GM23248 (cell line): ENCODE measurements at places on chromosomes 1 and 21. TPM values are rescaled to one million over a fixed set of nuclear protein-coding genes. Genes with fewer than 3 reads are reported as not detected.

Gene HSD3B1
- total RNA-seq, result not detected in 2 replicates

Gene APCS
- not detected in 2 replicates for total RNA-seq

Gene C2CD4D
- 0.13 TPM in 1 of 2 replicates, not detected in the other for total RNA-seq

Gene ELK4
- 15.2 and 16.4 TPM in 2 replicates for total RNA-seq

DNA sequence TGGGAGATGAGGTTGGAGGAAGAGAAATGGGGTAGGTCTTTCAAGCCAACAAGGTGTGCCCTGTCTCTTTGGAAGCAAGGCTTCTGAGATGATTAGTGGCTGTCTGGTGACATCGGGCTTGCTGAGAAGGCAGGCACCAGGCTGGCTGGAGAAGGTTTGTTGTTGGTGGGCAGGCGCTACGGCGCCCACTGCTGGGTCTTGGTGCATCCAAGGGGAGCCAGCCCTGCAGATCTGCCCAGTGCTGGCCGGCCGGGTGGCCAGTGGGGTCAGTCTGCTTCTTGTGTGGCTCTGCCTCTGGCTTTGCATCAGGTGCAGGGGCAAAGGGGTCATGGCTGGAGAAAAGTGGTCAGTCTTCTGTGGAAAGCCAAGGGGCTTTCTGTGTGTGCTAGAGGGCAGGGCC is 126.2 kb downstream of the TLR5 start:
- H3K27ac ChIP-seq, result no peak overlapping the region
- DNase-seq, result no peak
- no peaks in the 10 kb centered on the region for H3K4me1 ChIP-seq

- no peak overlapping the region for H3K27ac ChIP-seq
- H3K27me3 ChIP-seq, result no peaks in the 10 kb centered on the region
- H3K4me1 ChIP-seq, result no peaks in the 10 kb centered on the region; the same call in 1 of the 2 replicates
- DNase-seq, result peak; percentile 53
- no peak overlapping the region for H3K4me3 ChIP-seq
These were observed 28.5 kb downstream of the WNT4 start for GRCh38 chr1:22114083-22115012.

Gene FAM131C
- 0.51 and 0.97 TPM in 2 replicates for total RNA-seq

Gene KCNA3
- total RNA-seq, result not detected in 2 replicates

- no peak for DNase-seq
- no peak overlapping the region for H3K4me3 ChIP-seq
- H3K27ac ChIP-seq, result no peak overlapping the region
- no peaks in the 10 kb centered on the region for H3K27me3 ChIP-seq
These were observed 11.7 kb downstream of the GPR161 start for GRCh38 chr1:168125051-168125450.

Gene RIPK4
- total RNA-seq, result 0.54 and 1.0 TPM in 2 replicates

Gene TCEA3
- 9.2 and 16.3 TPM in 2 replicates for total RNA-seq

GRCh38 chr1:25796811-25797458 is 3.1 kb upstream of the SELENON start:
- peaks cover 6% of the 10 kb centered on the region; the same call in 1 of the 2 replicates for H3K4me1 ChIP-seq
- no peaks in the 10 kb centered on the region for H3K36me3 ChIP-seq
- no peaks in the 10 kb centered on the region for H3K27me3 ChIP-seq
- H3K4me3 ChIP-seq, result no peak overlapping the region
- H3K27ac ChIP-seq, result no peak overlapping the region
- DNase-seq, result peak; percentile 81

DNA sequence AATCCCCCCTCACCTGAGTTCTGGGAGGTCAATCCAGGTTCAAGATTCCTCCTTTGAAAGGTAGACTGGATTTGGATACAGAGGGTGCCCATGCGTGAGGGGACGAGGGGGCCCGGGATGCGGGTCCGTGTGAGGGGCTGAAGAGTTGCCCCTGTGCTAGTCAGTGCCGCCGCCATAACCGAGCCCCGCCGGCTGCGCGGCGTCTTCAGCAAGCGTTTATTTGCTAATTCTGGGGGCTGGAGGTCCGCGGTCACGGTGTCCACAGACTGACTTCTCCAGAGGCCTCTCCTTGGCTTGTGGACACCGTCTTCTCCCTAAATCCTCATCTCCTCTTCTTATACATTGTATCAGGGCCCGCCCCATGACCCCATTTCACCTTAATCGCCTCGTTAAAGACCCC is 20.9 kb upstream of the SAMD11 start:
- 0 out of 2 replicates have a peak, but pooled peaks cover 7% of the 10 kb centered on the region for H3K27me3 ChIP-seq
- no peak overlapping the region for H3K4me3 ChIP-seq
- peaks cover 17% of the 10 kb centered on the region for H3K4me1 ChIP-seq
- DNase-seq, result no peak
- H3K27ac ChIP-seq, result no peak overlapping the region

GRCh38 chr1:66489151-66489550 is 44.8 kb upstream of the SGIP1 start:
- peaks cover 64% of the 10 kb centered on the region for H3K4me1 ChIP-seq
- peak overlapping the region; percentile 75 for H3K27ac ChIP-seq
- DNase-seq, result peak; percentile 88
- peak overlapping the region; percentile 38 for H3K4me3 ChIP-seq

Gene TSSK3
- 0.22 TPM in 1 of 2 replicates, not detected in the other for total RNA-seq

Gene DUSP23
- total RNA-seq, result 32.6 and 33.8 TPM in 2 replicates

GRCh38 chr1:162889989-162890388 is 29.0 kb upstream of the CCDC190 start:
- no peaks in the 10 kb centered on the region for H3K27me3 ChIP-seq
- DNase-seq, result no peak
- H3K4me1 ChIP-seq, result peaks cover 13% of the 10 kb centered on the region
- no peak overlapping the region for H3K4me3 ChIP-seq

GRCh38 chr21:20013851-20014250 is 984.4 kb upstream of the NCAM2 start:
- H3K27ac ChIP-seq, result no peak overlapping the region
- H3K27me3 ChIP-seq, result no peaks in the 10 kb centered on the region
- H3K36me3 ChIP-seq, result no peaks in the 10 kb centered on the region
- DNase-seq, result no peak
- H3K4me1 ChIP-seq, result no peaks in the 10 kb centered on the region

DNA sequence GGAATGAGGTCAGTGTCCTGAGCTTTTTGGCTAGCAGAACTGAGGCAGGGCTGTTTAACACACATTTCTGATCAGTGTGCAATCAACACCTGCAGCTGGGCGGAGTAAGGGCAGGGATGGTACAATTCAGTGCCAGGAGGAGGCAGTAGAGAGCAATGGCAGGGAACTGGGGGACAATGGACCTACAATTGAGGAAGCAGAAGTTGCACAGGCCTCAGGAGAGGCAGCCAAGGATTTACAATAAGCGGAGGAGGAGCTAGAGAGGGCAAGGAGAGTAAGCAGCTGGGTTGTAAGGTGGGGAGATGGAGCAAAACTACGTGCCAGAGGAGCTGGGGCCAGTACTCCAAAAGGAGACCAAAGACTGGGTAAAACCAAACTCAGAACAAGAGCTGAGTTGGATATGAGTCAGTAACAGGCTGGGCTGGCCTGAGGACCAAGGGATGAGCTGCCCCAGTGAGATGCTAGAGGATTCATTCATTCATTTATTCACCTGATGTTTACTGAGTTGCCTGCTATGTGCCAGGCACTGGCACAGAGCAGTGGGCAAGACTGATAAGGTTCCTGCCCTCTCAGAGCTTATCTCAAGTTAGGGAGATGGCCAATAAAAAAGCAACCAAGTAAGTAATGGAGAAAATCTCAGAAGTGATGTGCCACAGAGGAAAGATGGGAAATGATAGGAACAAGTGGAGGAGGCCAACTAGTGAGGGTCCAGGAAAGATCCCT is 10.4 kb upstream of the GALE start:
- peaks cover 9% of the 10 kb centered on the region; the same call in 1 of the 2 replicates for H3K36me3 ChIP-seq
- no peak overlapping the region for H3K27ac ChIP-seq
- no peaks in the 10 kb centered on the region for H3K4me1 ChIP-seq
- no peaks in the 10 kb centered on the region for H3K27me3 ChIP-seq
- no peak overlapping the region for H3K4me3 ChIP-seq

Gene CD1B
- total RNA-seq, result not detected in 2 replicates

DNA sequence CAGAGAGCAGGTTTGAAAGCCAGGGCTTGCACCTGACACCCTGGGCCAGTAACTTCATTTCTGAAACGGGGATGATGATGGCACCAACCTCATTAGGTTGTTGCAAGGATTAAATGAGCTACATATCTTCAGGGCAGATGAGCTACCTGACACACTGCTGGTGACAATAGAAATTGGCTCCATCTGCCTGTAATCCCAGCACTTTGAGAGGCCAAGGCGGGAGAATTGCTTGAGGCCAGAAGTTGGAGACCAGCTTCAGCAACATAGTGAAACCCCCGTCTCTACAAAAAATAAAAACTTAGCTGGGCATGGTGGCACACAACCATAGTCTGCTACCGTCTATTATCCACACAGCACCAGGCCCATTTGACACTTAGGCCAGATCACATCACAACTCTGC is 6.3 kb upstream of the TTC39A start:
- no peak overlapping the region for H3K4me3 ChIP-seq
- no peak overlapping the region for H3K27ac ChIP-seq
- H3K27me3 ChIP-seq, result no peaks in the 10 kb centered on the region
- no peaks in the 10 kb centered on the region for H3K36me3 ChIP-seq
- H3K4me1 ChIP-seq, result no peaks in the 10 kb centered on the region

- H3K27me3 ChIP-seq, result no peaks in the 10 kb centered on the region
- no peaks in the 10 kb centered on the region for H3K4me1 ChIP-seq
- H3K27ac ChIP-seq, result no peak overlapping the region
- H3K36me3 ChIP-seq, result no peaks in the 10 kb centered on the region; the same call in 1 of the 2 replicates
- DNase-seq, result no peak
These were observed 26.1 kb upstream of the CLSTN1 start for GRCh38 chr1:9849691-9850441.
